ENCODE measurements at places on chromosomes 1 and 21.
A peak's percentile ranks its signal among the peaks of the same experiment; 100 is the strongest.

- no peak for DNase-seq
These were observed 106.5 kb upstream of the SLC45A1 start for GRCh38 chr1:8211251-8211882.

- DNase-seq = no peak
These were observed 6.7 kb downstream of the TRPM2 start for GRCh38 chr21:44360159-44360558.

DNA sequence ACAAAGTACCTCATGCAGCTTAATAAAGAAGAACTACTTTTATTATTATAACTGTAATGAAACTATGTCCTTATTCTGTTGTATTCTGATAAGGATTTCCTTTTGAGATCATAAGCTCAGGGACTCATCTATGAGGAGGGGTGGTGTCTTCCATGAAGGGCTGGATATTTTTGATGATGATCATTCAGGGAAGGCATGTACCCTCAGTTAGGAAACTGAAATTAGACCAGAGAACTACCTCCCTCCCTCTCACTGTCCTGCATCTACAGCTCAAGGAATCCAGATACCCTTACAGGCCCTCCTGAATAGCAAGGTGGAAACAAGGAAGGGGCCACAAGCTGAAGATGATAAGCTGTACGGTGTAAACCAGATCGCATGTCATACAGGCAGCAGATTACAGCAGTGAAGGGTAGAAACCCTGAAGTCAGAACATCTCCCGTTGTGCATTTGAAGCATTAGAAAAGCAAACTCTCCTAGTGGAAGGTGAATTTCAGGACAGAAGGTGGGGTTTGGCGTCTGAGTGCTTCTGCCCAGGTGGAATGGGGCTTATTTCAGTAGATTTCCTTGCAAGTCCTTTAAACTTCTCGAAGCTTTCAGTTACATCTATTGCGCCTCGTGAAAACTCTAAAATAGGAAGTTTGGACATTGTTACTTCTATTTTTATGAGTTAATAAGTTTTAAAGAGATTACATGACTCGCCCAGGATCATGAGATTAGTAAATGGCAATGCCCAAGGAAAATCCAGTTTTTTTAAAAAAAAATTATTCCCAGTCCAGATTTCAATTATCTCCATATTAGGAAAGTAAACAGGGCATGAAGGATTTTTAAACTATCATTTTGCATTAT lies 101.1 kb upstream of the HNRNPU start:
- DNase-seq = no peak

GRCh38 chr1:51000651-51001050 lies 30.6 kb downstream of the CDKN2C start:
- no peak for DNase-seq

DNA sequence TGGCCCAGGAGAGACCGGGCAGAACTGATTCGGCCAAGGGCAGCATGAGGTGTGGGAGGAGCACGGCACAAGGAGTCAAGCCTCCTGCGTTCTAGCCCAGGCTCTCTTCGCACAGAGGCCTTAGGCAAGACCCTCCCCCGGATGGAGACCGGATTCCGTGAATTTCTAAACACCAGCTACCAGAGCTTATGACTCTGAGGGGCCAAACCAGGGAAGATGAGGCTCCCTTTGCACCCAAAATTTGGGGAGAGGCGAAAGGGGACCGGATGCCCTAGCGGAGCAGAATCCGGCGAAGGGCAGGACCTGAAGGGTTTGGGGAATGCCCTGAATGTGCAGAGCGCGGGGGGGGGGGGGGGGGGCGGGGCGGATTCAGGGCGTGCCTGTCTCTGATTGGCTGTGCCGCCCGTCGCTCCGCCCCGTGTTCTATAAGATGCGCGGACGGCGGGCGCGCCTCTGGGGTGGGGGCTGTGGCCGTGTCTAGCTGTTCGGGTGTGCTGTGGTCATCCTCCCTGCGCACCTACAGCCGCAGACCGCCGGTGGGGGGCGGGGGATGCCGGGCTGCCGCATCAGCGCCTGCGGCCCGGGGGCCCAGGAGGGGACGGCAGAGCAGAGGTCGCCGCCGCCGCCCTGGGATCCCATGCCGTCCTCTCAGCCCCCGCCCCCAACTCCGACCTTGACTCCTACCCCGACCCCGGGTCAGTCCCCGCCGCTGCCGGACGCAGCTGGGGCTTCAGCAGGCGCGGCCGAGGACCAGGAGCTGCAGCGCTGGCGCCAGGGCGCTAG lies at the start of gene TRNP1:
Gene TRNP1 (plus strand): TSS at position 456 of the 783 bp plus-strand sequence. CDS start 95 bp downstream, at position 551.
- no peak for DNase-seq

DNA sequence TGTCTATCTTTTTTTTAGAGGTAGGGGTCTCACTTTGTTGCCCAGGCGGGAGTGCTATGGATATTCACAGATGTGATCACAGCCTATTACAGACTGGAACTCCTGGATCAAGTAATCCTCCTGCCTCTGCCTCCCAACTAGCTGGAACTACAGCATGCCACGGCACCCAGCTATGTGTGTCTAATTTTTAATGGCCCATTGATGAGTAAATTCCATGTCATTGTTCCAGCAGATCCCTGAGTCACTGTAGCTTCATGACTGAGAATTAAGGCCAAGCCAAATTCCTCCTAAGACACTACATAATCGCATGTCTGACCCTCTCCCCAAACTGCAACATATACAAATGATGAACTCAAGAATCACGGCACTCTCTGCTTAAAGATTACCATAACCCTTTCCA lies 84.2 kb upstream of the RGS2 start:
- no peak for DNase-seq

GRCh38 chr1:179599623-179600249 lies 8.1 kb downstream of the TDRD5 start:
- no peak for DNase-seq

GRCh38 chr1:87869567-87869966 lies 540.9 kb downstream of the LMO4 start:
- peak; percentile 28 for DNase-seq

DNA sequence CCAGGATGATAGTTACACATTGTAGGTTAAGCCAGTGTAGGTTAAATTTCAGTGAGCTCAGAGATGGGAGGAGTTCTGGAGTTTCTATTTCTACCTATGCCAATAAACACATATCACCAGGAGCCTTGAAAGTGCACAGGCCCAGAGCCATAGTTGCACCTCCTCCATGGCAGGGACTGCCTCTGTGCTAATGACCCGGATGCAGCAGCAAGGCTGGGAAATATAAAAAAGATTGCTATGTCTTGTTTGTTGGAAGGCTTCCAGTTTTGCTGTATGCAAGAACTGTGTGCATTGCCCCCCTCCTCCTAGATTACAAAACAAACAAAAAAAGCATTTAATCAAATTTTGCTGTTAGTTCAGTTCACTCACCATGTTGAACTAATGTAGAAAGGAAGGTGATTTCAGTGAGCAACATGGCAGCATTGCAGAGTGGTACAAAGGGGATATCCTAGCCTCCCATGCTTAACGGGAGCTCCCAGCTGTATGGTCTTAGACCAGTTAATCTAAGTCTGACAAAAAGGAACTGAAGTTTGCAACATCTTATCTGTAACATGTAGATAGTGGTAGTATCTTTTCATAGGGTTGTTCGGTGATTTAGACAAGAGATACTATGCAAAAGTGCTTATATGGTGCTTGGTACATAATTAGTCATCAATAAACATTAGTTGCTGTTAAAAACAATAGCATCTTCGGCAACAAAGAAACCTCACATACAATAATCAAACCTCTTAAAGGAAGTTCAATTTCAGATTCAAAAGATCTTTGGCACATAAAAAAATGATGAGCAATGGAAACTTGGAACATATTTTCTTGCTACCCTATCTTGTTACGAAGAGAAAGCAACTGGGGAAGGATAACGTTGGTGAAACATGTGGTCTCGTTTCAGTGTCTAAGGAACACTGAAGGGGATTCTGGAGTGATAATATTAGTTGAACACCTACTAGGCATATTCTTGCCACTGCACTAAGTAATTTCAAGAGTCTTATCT lies 309.5 kb downstream of the ASTN1 start:
- DNase-seq = no peak

- DNase-seq = no peak
These were observed 183.2 kb downstream of the GRIK3 start for GRCh38 chr1:36851087-36851486.

DNA sequence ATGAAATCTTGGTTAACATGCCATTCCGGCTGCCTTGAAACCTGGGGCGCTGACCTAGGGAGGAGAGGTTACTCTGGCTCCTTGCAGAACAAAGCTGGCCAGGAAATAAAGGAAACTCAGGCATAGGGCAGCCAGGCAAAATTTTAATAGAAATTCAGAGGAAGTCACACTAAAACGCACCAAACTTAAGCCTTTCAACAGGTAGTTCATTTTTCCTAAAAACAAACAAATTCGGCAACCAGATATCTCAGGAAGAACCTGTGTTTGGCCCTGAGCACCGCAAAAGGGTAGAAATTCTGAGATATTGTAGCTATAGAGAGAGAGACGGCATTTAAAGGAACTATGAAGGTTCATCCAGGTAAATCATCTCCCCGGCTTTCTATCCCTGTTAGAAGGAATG lies 13.1 kb downstream of the LYST start:
- DNase-seq = no peak

GRCh38 chr1:45266151-45266801 lies 59.9 kb upstream of the ZSWIM5 start:
- no peak for DNase-seq

DNA sequence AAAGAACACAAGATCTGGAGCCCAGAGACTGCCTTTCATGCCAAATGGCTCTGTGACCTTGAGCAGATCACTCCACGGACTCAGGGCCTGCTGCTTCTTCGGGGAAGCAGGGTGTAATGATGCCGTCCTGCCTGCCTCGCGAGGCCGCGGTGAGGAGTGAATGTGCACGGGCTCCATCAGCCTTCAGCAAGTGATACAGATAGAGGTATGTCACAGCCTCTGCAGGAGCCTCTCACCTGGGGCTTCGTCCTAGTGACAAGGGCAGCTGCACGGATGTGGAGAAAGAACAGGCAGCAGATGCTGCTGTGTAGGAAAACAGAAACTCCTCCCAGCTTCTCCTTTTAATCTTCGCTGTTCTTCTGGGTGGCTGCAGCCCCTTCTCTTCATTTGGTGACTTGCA lies 127.5 kb downstream of the KCNN3 start:
- no peak for DNase-seq

- DNase-seq = no peak
These were observed 84.6 kb downstream of the SYT2 start for GRCh38 chr1:202625416-202626360.

DNA sequence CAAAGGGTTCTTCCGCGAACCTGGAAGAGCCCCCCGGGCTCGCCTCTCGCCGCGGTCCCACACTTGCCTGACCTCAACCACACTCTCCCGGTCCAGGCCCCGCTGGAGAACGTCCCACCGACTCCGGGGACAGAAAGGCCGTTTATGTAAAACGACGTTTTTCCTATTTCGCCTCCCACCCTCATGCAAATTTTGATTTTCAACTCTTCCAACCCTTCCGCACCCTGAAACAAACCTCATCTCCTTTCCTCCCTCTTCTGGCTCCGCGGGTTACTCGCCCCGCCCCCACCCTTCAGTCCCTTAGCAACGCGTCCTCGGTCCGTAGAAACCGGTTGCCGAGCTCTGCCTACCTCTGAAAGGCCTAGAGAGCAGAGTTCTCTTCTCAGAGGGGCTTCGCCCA lies at the start of gene C1orf141:
Gene C1orf141 (minus strand): TSS at position 276 of the 400 bp plus-strand sequence. CDS start 7,730 bp downstream, outside the sequence.
- no peak for DNase-seq

DNA sequence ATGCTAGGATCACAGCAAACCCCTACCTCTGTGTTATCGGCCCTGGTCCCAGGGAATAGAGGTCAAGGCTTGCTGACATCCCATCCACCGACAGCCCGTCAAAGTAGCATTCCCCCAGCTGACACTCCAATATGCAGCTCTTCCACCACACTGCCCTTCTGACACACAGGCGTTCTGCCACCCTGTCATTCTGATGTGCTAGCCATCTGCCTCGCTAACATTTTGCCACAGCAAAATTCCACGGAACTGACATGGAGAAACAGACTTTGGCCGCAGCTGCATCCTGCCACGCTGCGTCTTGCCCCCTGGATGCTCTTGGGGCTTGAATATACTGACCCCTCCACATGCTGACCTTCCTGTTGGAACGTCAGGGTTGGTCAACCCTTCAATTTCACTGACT lies 163.2 kb upstream of the CSF3R start:
- no peak for DNase-seq

DNA sequence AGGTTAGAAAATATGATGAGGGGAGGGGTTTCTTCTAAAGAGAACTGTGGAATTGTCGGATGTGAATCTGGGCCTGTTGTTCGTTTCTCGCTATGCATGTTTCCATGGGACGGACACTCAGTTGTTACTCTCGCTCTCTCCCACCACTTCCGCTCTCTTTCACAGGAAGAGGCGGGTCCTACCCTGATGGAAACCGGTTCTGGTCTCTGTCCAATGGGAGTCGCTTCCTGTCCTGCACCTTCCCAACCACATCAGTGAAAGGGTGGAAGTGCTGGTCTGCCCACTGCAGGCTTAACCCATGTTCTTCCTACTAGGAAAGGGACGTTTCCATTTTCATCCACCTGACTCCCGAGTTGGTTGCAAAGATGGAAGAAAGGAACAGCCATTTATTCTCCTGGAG lies 119.4 kb downstream of the KCNJ15 start:
- DNase-seq = no peak

DNA sequence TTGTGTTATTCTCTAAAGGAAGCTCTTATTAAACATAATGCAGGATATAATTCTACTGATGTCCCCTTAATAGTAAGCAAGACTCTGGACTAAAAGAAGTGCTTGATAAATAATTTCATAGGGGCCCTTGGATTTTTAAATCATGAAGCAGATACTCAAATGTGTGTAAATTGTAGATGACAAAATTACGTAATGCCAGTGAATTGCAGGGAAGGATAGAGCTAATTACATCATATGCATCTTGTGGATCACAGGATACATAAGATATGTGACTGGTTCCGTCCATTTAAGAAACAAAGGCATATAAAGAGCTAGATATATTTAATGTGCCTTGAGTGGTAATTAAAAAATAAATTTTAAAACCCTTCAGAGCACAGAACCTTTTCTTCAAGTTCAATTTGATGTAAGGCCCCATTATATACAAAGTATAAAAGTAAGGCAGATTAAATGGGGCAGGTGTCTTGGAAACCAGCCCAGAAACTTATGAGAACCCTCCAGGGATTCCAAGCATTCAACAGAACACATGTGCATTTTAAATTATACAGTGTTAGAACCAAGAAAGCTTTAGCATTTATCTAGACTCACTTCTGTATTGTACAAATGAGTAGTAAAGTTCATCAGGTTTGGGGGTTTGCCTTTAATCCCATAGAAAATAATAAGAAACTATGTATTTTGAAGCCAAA lies 190.4 kb downstream of the NCAM2 start:
- no peak for DNase-seq

DNA sequence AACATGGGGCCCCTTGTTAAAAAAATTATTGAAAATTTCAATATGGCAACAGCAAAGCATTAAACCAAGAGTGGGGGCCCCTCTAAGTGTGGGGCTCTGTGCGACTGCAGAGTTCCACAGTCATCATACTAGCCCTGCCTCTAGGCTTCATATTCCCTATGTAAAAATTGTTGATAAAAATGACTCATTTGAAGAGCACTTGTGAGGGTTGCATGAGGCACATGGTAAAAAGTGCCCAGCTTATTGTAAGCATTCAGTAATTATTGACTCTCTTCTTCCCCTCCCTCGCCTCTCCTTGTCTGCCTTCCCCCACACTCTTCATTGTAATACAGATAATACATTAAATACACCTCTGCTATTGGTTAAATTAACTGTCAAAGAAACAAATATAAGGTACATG lies 86.7 kb upstream of the PTBP2 start:
- no peak for DNase-seq

- no peak for DNase-seq
These were observed 1096.8 kb downstream of the ADGRL2 start for GRCh38 chr1:82897549-82897948.

GRCh38 chr1:170544624-170545023 lies 12.7 kb downstream of the GORAB start:
- DNase-seq = no peak

All from fibroblast of skin of left biceps (primary cell).